ENCODE measurements at places on chromosomes 3 and 15. TPM values are rescaled to one million over a fixed set of nuclear protein-coding genes. Genes with fewer than 3 reads are reported as not detected.
A peak's percentile ranks its signal among the peaks of the same experiment; 100 is the strongest.

The POLR2M gene
- 83.0 TPM for total RNA-seq

The CTXN2 gene
- not detected for total RNA-seq

- no peaks in the 10 kb centered on the region for H3K27me3 ChIP-seq
- H3K4me1 ChIP-seq, result no peaks in the 10 kb centered on the region
- no peaks in the 10 kb centered on the region for H3K36me3 ChIP-seq
- no peak for DNase-seq
- no peak overlapping the region for H3K4me3 ChIP-seq
Measured at GRCh38 chr3:79204351-79204750, 563.4 kb downstream of the ROBO1 start.

GRCh38 chr3:138332472-138333073, 2.9 kb upstream of the NME9 start:
- H3K4me1 ChIP-seq, result no peaks in the 10 kb centered on the region
- peaks cover 16% of the 10 kb centered on the region for H3K27me3 ChIP-seq
- no peaks in the 10 kb centered on the region for H3K36me3 ChIP-seq

The PLA2G4E gene
- total RNA-seq, result not detected

DNA sequence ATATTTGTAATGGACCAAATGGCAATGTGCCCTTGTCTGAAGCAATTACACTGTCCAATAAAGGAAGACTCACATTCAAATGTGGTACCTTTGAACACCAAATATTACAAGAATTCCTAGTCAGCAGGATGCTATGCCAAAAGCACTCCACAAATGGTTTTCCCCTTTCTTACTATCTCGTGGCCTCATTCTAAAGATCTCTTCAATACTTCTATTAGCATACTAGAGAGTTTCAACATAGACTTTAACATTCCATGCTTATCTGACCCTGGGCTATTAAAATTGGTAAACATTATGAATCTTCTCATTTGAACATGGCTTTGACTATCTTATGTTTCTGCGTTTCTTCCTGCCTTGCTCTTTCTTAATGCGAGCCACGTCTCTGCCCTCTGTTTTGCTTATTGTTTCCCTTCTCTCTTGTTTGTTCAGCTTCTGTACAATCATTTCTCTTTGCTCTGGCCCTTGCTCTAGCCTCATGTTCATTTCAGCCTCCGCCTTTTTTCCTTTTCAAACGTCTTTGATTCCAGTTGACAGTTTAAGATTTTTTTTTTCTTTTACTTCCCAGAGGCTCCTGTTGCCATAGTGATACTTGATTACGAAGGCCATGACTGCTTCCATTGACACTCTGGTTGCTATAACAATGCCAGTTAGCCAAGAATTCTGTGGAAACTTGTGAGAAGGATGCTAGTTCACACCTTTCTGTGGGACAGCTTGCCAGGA, 49.5 kb upstream of the SLC9A9 start:
- DNase-seq, result peak; percentile 49
- H3K27ac ChIP-seq, result no peak overlapping the region
- H3K27me3 ChIP-seq, result peaks cover 2% of the 10 kb centered on the region
- H3K4me1 ChIP-seq, result no peaks in the 10 kb centered on the region
- H3K36me3 ChIP-seq, result no peaks in the 10 kb centered on the region
- no peak overlapping the region for H3K4me3 ChIP-seq

DNA sequence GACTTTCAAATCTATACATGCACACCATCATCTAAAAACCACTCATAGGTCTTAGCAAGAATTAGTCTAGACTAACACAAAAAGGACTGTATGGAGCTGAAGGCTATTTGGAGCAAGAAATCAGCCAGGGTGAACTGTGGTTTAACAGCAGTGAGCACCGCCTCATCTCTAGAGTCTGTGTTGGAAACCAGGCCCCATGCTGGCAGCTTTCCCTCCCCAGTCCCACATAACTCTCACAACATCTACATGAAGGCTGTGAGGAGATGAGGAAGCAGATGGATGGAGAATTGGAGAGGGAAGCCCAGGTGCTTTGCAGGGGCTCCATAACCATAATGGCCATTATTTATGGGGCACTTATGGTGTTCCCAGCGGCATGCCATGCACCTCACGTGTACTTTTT, 133.2 kb upstream of the TOPAZ1 start:
- H3K4me1 ChIP-seq, result no peaks in the 10 kb centered on the region
- DNase-seq, result no peak
- H3K36me3 ChIP-seq, result no peaks in the 10 kb centered on the region
- H3K27ac ChIP-seq, result no peak overlapping the region

The UROC1 gene
- not detected for total RNA-seq

- H3K4me3 ChIP-seq, result peak overlapping the region; percentile 23
- H3K36me3 ChIP-seq, result no peaks in the 10 kb centered on the region
Measured at GRCh38 chr15:62067448-62068044, 769 bp downstream of the C2CD4A start.

DNA sequence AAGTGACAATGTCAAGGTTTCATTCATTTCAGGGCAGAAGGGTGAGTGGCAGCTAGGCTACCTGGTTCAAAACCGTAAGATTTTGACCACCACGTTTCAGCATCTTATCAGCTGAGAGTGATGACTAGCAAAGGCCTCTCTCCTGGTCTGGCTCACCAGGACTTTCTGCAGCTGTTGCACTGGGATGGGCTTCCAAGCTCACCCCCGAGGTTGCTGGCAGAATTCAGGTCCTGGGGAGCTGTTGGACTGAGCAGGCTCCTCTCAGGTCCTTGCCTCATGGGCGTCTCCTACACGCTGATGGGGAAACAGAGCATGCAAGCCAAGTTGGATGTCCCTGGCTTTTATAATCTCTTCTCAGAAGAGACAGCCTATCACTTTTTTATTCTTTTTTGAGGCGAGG, 88.8 kb upstream of the RNU6-1 start:
- H3K27ac ChIP-seq, result peak overlapping the region; percentile 87
- no peak overlapping the region for H3K4me3 ChIP-seq
- H3K4me1 ChIP-seq, result peaks cover 14% of the 10 kb centered on the region

- H3K27ac ChIP-seq, result no peak overlapping the region
- DNase-seq, result no peak
- no peaks in the 10 kb centered on the region for H3K27me3 ChIP-seq
- H3K36me3 ChIP-seq, result no peaks in the 10 kb centered on the region
Measured at GRCh38 chr3:61559136-61559731, 2.1 kb upstream of the PTPRG start.

- H3K36me3 ChIP-seq, result no peaks in the 10 kb centered on the region
- peak; percentile 71 for DNase-seq
- 0 out of 2 replicates have a peak overlapping the region, but pooled peaks have one; percentile 42 for H3K27ac ChIP-seq
- no peaks in the 10 kb centered on the region for H3K27me3 ChIP-seq
- no peak overlapping the region for H3K4me3 ChIP-seq
- H3K4me1 ChIP-seq, result peaks cover 3% of the 10 kb centered on the region
Measured at GRCh38 chr3:115217678-115218451, 70.8 kb upstream of the ZBTB20 start.

The SCN5A gene
- 2.0 TPM for total RNA-seq

GRCh38 chr3:105315815-105316214, 50.9 kb upstream of the ALCAM start:
- no peaks in the 10 kb centered on the region for H3K36me3 ChIP-seq
- no peak for DNase-seq
- H3K4me3 ChIP-seq, result no peak overlapping the region
- H3K27me3 ChIP-seq, result no peaks in the 10 kb centered on the region
- no peak overlapping the region for H3K27ac ChIP-seq

GRCh38 chr3:195021692-195022091, 249.3 kb downstream of the XXYLT1 start:
- no peak overlapping the region for H3K27ac ChIP-seq
- no peak for DNase-seq
- no peak overlapping the region for H3K4me3 ChIP-seq
- no peaks in the 10 kb centered on the region for H3K36me3 ChIP-seq

DNA sequence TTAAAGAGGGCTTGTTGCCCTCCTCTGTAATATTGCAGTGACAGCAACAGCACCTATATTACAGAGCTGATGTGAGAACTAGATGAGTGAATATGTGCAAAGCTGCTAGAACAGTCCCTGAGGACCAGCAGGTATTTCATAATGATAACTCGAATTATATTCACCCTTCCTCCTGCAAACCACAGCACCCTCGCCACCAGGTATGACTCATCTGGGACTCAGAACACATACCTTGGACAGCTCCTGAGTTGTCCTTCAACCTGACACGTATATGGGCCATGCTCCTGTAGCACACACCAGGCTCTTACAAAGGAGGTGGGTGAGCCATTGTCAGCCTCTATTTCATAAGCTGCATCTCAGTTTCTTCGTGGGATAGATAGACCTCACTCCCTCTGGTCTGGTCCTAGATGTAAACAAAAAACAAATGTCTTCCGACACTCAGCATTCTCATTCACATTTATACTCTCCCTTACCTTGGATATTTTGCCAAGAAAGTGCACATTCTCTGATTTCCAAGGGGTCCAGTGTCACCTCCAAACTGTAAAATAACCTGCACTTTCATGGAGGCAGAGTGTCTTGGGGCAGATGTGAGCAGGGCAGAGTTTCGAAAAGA, 124.5 kb downstream of the TLE3 start:
- no peak overlapping the region for H3K27ac ChIP-seq
- peak; percentile 37 for DNase-seq
- H3K27me3 ChIP-seq, result peaks cover 23% of the 10 kb centered on the region
- no peaks in the 10 kb centered on the region for H3K36me3 ChIP-seq

The CXCR6 gene
- under 0.01 TPM for total RNA-seq

GRCh38 chr3:187209491-187209890, 12.2 kb downstream of the RTP1 start:
- H3K4me1 ChIP-seq, result peaks cover 8% of the 10 kb centered on the region
- H3K27ac ChIP-seq, result no peak overlapping the region
- peaks cover 4% of the 10 kb centered on the region for H3K27me3 ChIP-seq
- no peak overlapping the region for H3K4me3 ChIP-seq
- no peak for DNase-seq
- H3K36me3 ChIP-seq, result no peaks in the 10 kb centered on the region

DNA sequence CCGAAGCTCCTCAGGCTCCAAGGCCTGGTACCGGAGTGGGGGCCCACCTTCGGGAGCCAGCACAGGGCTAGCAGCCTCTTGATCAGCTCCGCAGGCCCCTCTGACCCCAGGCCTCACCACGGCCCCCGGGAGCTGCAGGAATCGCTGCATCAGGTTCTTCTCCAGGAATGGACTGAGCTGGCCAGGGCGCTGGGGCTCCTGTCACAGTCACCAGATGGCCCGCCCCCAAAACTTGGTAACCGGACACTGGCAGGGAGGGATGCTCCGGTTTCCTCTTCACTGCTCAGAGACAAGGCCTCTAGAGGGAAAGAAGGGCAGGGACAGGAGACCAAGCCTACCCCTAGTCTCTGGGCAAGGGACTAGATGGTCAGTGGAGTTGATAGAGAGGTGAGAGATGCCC, 9.9 kb downstream of the AP3B2 start:
- H3K4me3 ChIP-seq, result no peak overlapping the region
- no peaks in the 10 kb centered on the region for H3K4me1 ChIP-seq
- no peak for DNase-seq
- H3K36me3 ChIP-seq, result no peaks in the 10 kb centered on the region

GRCh38 chr3:46119709-46120498, 88.2 kb downstream of the CCR1 start:
- H3K27ac ChIP-seq, result no peak overlapping the region
- H3K4me1 ChIP-seq, result no peaks in the 10 kb centered on the region
- H3K27me3 ChIP-seq, result peaks cover 5% of the 10 kb centered on the region
- no peak for DNase-seq

GRCh38 chr3:72123908-72124441, 339.0 kb upstream of the PROK2 start:
- H3K36me3 ChIP-seq, result no peaks in the 10 kb centered on the region
- no peak overlapping the region for H3K4me3 ChIP-seq
- peaks cover 1% of the 10 kb centered on the region for H3K4me1 ChIP-seq

The ZMYND10 gene
- 1.1 TPM for total RNA-seq

- H3K27me3 ChIP-seq, result no peaks in the 10 kb centered on the region
- H3K4me3 ChIP-seq, result no peak overlapping the region
- no peak for DNase-seq
- no peaks in the 10 kb centered on the region for H3K4me1 ChIP-seq
- H3K36me3 ChIP-seq, result no peaks in the 10 kb centered on the region
Measured at GRCh38 chr3:102488331-102488730, 53.5 kb downstream of the ZPLD1 start.

The PROS1 gene
- 1.6 TPM for total RNA-seq

DNA sequence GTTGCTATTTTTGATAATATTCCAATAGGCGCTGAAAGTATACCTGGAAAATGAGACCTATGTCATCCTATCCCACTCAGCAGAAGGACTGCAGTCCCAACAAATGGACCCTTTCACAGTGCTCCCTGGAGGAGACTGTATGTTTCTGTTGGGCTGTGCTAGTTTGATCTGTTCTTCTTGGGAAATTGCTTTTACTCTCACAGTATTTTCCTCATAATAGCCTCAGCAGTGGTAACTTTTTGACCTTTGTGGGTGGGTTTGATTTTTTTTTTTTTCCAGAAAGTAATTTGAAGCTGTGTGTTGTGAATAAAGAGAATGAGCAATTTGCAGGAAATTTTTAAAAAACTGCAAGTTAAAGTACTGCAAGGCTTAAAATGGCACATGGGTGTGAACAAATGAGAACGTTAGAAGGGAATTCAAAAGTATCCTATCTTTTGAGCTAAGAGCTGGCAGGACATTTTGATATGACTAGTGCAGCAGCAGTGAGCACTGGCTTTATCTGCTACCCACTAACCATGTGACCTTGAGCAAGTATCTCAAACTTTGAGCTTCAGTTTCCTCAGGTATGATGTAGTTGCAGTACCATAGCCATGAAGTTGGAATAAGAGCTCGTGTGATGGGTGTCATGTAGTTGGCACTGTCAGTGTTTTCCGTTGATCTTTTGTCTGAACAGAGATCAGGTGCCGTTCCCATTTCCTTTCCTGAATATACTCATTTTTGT, 118.4 kb downstream of the ATG7 start:
- H3K4me1 ChIP-seq, result peaks cover 16% of the 10 kb centered on the region
- H3K27ac ChIP-seq, result no peak overlapping the region
- no peaks in the 10 kb centered on the region for H3K27me3 ChIP-seq

GRCh38 chr3:117954131-117954530, 1080.5 kb downstream of the IGSF11 start:
- no peaks in the 10 kb centered on the region for H3K36me3 ChIP-seq
- DNase-seq, result no peak
- no peak overlapping the region for H3K4me3 ChIP-seq
- no peak overlapping the region for H3K27ac ChIP-seq
- H3K27me3 ChIP-seq, result no peaks in the 10 kb centered on the region

The CLEC3B gene
- 1.9 TPM for total RNA-seq

GRCh38 chr3:10883478-10884234, 67.6 kb downstream of the SLC6A11 start:
- H3K4me3 ChIP-seq, result no peak overlapping the region
- no peak overlapping the region for H3K27ac ChIP-seq
- H3K36me3 ChIP-seq, result no peaks in the 10 kb centered on the region
- 0 out of 2 replicates have a peak, but pooled peaks cover 1% of the 10 kb centered on the region for H3K27me3 ChIP-seq
- H3K4me1 ChIP-seq, result no peaks in the 10 kb centered on the region

GRCh38 chr3:190959077-190959476, 96.6 kb upstream of the GMNC start:
- H3K27ac ChIP-seq, result no peak overlapping the region
- no peak overlapping the region for H3K4me3 ChIP-seq
- no peaks in the 10 kb centered on the region for H3K4me1 ChIP-seq
- no peaks in the 10 kb centered on the region for H3K27me3 ChIP-seq

DNA sequence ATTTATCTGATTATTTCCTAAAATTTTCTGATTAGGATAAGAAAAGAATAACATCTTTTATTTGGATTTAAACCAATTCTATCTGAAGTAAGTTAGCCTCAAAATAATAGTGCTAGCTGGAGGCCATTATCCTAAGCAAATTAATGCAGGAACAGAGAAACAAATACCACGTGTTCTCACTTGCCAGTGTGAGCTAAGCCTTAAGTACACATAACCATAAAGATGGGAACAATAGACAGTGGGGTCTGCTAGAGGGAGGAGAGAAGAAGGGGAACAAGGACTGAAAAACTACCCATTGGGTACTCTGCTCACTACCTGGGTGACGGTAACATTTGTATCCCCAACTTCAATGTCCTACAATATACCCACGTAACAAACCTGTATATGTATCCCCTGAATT, 31.3 kb upstream of the LYSMD4 start:
- H3K27me3 ChIP-seq, result 0 out of 2 replicates have a peak, but pooled peaks cover 2% of the 10 kb centered on the region
- no peak overlapping the region for H3K4me3 ChIP-seq
- no peak for DNase-seq
- H3K27ac ChIP-seq, result no peak overlapping the region
- H3K4me1 ChIP-seq, result no peaks in the 10 kb centered on the region

Measured in IMR-90 (cell line).